ENCODE measurements at places on chromosomes 6 and 20. TPM values are rescaled to one million over a fixed set of nuclear protein-coding genes. Genes with fewer than 3 reads are reported as not detected.

The INSM1 gene
- total RNA-seq: not detected

The LRRC73 gene
- total RNA-seq: not detected

The PHF10 gene
- total RNA-seq: 36.6 TPM

The ILRUN gene
- total RNA-seq: 26.1 TPM

The EYA2 gene
- 27.0 TPM for total RNA-seq

The PPP1R14C gene
- 3.3 TPM for total RNA-seq

The FLRT3 gene
- 32.3 TPM for total RNA-seq

The FBXO30 gene
- total RNA-seq: 6.2 TPM

The HLA-DPA1 gene
- total RNA-seq: 2.5 TPM

The BPIFA2 gene
- total RNA-seq: not detected

The AK9 gene
- total RNA-seq: 2.6 TPM
